ENCODE measurements at places on chromosomes 7 and 10.

DNA sequence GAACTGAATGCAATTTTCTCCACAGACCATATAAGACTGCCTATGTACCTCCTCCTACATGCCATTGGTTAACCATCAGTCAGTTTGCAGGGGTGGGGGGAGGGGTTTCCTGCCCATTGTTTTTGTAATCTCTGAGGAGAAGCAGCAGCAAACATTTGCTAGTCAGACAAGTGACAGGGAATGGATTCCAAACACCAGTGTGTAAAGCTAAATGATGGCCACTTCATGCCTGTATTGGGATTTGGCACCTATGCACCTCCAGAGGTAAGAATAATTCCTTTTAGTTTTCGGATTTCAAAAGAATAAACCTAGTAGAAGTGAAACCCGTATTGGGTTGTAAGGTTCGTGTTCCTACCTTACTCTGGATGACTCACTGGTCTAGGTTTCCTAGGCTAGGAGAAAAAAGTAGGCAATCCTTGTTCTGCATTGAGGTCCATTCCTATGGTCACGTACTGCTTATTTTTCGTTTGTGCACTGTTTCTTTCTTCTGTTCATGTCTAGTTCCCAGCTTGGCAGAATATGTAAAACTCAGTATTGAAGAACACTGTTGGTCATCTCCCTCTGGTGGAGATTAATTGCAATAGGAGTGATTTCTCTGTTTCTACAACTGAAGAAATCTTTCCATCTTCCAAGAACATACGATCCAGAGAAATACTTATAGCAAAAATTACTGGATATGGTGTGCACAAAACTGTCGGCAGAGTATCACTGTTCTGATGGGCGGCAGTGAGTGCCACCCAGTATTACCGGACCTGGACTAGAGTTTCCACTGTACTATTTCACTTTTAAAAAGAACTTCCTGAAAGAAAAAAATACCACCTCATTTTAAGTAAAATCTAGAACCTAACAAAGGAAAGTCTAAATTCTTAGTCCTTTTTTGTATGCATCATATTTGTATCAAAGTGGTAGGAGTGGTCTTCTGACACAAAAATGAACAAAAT is at the start of gene AKR1C3:
TSS of gene AKR1C3 (plus strand) at position 150 of the 941 bp plus-strand sequence. CDS start at position 181, 31 bp downstream.
- DNase-seq, result no peak
- no peaks in the 10 kb centered on the region for H3K27me3 ChIP-seq
- H3K4me3 ChIP-seq, result no peak within 1 kb of the TSS
- no peak within 1 kb of the TSS for H3K27ac ChIP-seq
- no peaks in the 10 kb centered on the region for H3K36me3 ChIP-seq
- no peaks in the 10 kb centered on the region for H3K4me1 ChIP-seq

DNA sequence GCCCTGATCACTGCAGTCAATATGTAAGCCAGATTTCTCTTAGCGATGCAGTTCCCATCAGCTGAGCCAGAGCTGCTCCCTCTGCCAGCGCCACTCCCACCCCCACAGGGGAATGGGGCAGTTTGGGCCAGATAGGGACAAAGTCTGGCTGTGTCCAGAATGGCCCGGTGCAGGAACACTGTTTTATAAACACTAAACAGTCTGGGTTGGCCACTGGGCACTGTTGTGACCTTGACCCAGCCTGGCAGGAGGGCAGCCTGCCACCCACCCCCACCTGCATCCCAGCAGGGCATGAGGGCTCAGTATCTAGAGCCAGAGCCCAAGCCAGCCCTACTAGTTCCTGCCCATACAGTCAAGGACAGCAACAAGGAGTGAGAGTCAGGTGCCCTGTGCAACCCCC is 1.3 kb downstream of the OGDHL start:
- H3K4me3 ChIP-seq, result peak overlapping the region; percentile 67
- no peak for DNase-seq
- H3K27me3 ChIP-seq, result peaks cover 19% of the 10 kb centered on the region
- H3K4me1 ChIP-seq, result no peaks in the 10 kb centered on the region

DNA sequence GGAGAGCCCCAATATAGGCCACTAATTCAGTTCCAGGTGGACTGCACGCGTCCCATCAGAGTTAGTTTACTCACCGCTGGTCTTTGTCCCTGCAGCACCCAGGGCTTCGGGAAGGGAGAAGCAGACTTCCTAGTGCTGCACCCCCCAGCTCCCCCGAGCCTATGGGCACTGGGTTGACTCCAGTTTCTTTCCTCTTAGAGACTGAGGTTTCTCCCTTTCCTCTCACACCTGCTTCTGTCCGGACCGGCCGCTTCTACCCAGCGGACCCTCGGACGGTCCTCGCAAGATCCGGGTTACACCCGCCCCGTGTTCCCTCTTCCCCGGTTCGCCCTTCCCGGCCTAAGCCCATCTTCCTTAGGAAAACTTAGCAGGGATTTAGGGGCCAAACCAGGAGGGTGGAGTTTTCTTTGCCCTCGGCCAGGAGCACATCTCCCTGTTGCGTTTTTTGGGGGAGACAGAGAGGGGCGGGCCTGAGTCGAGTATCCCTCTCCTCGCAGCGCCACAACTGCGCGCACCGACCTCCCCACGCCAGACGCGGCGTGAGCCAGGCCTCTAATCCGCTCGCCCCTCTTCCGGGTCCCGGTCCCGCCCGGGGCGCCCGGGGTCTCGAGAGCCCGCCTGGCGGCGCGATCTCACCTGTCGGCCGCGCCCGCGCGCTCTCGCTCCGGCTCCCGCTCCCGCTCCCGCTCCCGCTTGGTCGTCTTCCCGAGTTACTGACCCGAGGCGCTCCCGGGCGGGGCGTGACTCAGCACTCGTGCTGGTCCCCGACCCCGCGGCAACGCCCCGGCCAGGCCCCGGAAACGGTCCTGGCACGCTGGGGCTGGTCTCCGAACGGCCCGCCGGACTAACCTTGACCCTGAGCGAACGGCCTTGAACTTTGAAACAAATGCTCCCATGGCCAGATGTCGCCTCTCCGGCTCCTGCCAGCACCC is at the start of gene AIFM2:
TSS of gene AIFM2 (minus strand) at position 728 of the 932 bp plus-strand sequence. CDS start 8,741 bp downstream, outside the sequence.
- peak within 1 kb of the TSS; percentile 93 for H3K27ac ChIP-seq
- H3K4me3 ChIP-seq, result peak within 1 kb of the TSS; percentile 85
- H3K4me1 ChIP-seq, result peaks cover 9% of the 10 kb centered on the region
- H3K27me3 ChIP-seq, result peaks cover 14% of the 10 kb centered on the region
- H3K36me3 ChIP-seq, result peaks cover 2% of the 10 kb centered on the region
- DNase-seq, result peak; percentile 62

DNA sequence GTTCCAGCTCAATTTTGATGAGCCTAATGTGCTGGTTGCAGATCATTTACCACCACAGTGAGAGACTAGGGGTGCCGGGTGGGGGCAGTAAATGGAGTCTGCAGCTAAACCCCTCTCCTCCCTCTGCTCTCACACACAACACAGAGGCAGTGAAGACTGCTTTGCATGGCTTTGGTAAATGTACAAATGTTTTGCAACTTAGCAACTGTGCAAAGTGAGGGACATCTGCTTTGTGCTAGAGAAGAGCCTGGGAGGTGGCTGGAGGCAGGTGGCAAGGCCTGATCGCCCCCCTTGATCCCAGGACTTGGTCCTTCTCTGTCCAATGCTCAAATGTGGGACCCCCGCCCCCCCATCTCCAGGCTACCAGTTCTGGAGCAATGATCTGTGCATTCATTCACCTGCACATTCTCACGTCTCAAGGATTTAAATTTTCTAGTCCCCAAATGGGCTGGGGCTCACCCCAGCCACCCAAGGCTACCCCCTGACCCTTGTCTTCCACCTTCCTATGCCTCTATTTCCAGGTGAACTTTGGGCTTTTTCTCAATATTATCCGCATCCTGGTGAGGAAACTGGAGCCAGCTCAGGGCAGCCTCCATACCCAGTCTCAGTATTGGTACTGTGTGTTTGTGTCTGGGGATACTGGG is 11.6 kb downstream of the GHRHR start:
- no peak for DNase-seq
- no peak overlapping the region for H3K4me3 ChIP-seq
- peaks cover 66% of the 10 kb centered on the region for H3K27me3 ChIP-seq
- H3K36me3 ChIP-seq, result no peaks in the 10 kb centered on the region

DNA sequence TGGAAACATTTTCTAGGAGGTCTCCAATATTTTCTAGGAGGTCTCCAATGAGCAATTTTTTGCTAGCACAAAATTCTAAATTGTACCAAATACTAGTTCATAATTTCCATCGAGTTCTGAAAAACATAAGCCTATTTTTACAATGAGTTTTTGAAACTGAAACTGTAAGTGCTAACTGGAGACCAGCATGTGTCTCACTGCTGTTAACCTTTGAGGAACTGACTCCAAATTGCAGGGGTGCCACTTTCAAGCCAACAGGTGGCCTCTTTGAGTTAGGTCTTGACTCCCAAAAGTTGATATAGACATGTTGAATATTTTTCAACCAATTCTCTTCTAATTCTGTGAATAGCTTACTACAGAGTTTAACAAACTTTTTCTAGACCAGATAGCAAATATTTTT is 58.8 kb downstream of the CAV1 start:
- H3K36me3 ChIP-seq, result no peaks in the 10 kb centered on the region
- no peak overlapping the region for H3K4me3 ChIP-seq
- H3K27ac ChIP-seq, result no peak overlapping the region
- H3K27me3 ChIP-seq, result no peaks in the 10 kb centered on the region
- no peak for DNase-seq
- H3K4me1 ChIP-seq, result peaks cover 2% of the 10 kb centered on the region

- peaks cover 12% of the 10 kb centered on the region for H3K4me1 ChIP-seq
- no peaks in the 10 kb centered on the region for H3K27me3 ChIP-seq
- no peak overlapping the region for H3K27ac ChIP-seq
- DNase-seq, result no peak
- H3K36me3 ChIP-seq, result peaks cover 7% of the 10 kb centered on the region
- no peak overlapping the region for H3K4me3 ChIP-seq
Observed at GRCh38 chr7:50738932-50739331, 43.8 kb downstream of the GRB10 start.

DNA sequence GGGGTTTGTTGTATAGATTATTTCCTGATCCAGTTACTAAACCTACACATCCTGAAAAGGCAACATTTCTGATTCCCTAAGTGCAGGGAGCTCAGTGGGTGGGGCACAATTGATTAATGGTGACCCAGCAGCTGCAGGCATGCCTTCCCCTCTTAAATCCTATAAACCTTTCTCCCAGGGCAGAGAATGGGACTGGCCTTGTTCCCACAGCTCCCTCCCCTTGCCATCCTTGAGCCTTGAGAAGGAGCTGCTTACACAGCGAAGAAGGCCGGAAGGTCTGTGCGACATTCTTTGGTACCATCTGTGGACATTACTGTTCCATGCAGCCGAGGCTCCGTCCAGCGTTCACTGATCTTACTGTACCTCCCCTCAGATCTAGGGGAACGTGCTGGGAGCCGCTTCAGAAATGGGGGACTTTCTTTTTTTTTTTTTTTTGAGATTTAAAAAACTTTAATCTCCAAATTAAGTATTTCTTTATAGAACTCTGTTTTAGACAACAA is 14.3 kb downstream of the KLF6 start:
- peaks cover 11% of the 10 kb centered on the region for H3K4me1 ChIP-seq
- H3K27ac ChIP-seq, result no peak overlapping the region
- H3K4me3 ChIP-seq, result no peak overlapping the region
- H3K36me3 ChIP-seq, result peaks cover 4% of the 10 kb centered on the region

- no peaks in the 10 kb centered on the region for H3K4me1 ChIP-seq
- peaks cover 10% of the 10 kb centered on the region for H3K27me3 ChIP-seq
- H3K36me3 ChIP-seq, result no peaks in the 10 kb centered on the region
- no peak overlapping the region for H3K4me3 ChIP-seq
- H3K27ac ChIP-seq, result no peak overlapping the region
- DNase-seq, result no peak
Observed at GRCh38 chr10:124436191-124436638, 13.6 kb downstream of the NKX1-2 start.

GRCh38 chr7:71896535-71896934 is 515.6 kb downstream of the CALN1 start:
- no peak overlapping the region for H3K4me3 ChIP-seq
- no peak for DNase-seq
- no peaks in the 10 kb centered on the region for H3K36me3 ChIP-seq

DNA sequence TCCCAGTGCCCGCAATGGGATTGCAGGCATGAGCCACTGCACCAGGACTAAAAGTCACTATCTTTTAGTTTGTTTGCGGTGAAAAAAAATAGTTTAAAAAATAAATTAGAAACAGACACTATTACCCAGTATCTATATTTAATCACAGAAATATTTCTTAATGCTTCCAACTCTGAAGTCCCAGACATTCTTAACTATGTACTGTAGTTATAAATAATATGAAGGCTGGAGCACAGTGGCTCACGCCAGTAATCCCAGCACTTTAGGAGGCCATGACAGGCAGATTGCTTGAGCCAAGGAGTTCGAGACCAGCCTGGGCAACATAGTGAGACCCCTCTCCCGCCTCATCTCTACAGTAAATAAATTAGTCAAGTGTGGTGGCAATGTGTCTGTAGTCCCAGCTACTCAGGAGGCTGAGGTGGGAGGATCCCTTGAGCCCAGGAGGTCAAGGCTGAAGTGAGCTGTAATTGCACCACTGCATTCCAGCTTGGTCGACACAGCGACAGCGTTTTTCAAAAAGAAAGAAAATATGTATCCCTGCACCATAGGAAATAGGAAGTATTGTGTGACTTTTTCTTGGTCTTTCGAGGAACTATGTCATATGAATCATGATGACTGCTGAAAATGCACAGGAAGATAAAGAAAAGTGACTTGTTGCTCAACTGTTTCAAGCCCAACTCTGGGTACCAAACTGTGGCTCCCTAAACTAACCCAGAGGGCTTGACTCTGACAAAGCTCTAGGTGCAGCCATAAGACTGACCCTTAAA is 74.9 kb upstream of the STEAP1B start:
- H3K4me3 ChIP-seq, result no peak overlapping the region
- H3K27me3 ChIP-seq, result no peaks in the 10 kb centered on the region
- peaks cover 2% of the 10 kb centered on the region for H3K4me1 ChIP-seq
- no peak overlapping the region for H3K27ac ChIP-seq
- no peak for DNase-seq
- no peaks in the 10 kb centered on the region for H3K36me3 ChIP-seq

DNA sequence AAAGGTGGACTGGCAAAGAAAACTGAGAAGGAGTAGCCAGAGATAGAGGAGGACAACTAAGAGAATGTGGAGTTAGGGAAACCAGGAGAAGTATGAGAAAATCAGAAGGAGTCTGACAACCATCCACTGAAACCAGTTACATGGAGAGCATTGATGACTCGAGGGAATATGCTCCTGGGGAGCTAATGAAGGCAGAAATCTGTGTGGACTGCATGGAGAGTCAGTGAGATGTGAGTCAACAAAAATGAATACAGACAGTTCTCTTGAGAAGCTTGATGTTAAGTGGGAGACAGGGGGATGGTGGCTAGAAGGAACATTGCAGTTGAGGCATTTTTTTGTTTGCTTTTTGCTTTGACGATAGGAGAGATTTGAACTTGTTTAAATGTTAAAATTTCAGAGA is 34.3 kb upstream of the ZNF32 start:
- H3K4me3 ChIP-seq, result no peak overlapping the region
- H3K4me1 ChIP-seq, result no peaks in the 10 kb centered on the region
- no peak overlapping the region for H3K27ac ChIP-seq
- no peak for DNase-seq
